HCEC 1CT (cell line): ENCODE measurements at places on chromosomes 2 and 18.

DNA sequence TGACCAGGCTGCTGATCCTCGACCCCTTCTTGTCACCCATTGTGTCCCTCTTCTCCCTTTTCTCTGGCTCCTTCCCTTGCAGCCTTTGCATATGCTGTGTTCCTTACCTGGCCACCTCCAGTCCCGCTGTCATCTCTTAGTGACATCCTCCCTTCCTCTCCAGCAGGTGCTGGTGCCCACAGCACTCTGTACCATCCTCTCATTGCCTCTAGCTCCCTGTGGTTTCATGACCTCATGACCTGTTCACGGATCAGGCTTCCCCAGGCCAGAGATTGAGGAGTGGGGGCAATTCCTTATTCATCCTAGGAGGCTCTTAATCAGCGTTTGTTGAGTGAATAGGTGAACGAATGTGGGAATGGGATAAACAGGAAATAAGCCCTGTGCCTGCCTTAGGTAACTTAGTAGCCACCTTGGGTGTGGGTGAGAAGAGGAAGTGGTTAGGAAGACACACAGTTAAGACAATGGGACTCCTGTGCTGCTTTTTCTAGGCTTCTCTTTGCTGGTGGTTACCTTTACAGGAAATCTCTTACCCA is 35.5 kb downstream of the ITGA6 start:
- no peak for DNase-seq

GRCh38 chr2:207891086-207891844 is 121.6 kb upstream of the FZD5 start:
- no peak for DNase-seq

DNA sequence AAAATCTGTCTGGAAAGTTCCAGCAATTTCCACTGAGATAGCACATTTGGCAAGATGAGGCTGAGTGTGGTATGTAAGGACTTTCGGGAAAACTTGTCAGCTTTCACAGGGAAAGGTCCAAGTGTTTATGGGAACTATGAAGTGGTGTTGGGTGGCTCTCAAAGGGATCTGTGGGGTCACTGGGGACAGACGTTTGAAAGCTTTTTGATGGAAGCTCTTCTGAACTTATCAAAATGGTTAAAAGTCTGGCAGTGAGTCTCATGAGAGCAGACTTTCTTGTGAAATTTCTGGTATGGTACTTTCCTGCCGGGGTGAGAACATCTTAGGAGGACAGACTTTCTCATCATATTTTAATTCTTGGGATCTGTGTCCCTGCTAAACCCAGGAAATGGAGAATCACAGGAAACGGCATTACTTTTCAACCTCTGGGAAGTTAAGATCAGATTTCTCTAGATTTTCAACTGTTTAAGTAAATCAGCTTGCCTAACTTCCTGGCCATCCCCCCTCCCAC is 546.3 kb upstream of the ZEB2 start:
- DNase-seq = no peak

GRCh38 chr18:78701771-78702396 is 277.7 kb upstream of the SALL3 start:
- no peak for DNase-seq

DNA sequence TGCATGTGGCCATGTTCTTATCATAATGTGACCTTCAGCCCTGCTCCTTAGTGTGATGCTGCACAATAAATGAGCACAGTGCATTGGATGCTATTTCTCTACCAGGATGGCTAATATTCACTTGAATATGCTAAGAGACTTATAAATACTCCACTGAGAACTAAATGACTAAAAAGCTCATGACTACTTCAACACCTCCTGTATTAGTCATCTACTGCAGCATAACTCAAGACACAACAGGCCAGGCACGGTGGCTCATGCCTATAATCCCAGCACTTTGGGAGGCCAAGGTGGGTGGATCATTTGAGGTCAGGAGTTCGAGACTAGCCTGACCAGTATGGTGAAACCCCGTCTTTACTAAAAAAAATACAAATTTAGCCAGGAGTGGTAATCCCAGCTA is 213.4 kb downstream of the RND3 start:
- DNase-seq = peak; percentile 77

GRCh38 chr2:18525236-18525635 is 35.2 kb downstream of the RDH14 start:
- no peak for DNase-seq

DNA sequence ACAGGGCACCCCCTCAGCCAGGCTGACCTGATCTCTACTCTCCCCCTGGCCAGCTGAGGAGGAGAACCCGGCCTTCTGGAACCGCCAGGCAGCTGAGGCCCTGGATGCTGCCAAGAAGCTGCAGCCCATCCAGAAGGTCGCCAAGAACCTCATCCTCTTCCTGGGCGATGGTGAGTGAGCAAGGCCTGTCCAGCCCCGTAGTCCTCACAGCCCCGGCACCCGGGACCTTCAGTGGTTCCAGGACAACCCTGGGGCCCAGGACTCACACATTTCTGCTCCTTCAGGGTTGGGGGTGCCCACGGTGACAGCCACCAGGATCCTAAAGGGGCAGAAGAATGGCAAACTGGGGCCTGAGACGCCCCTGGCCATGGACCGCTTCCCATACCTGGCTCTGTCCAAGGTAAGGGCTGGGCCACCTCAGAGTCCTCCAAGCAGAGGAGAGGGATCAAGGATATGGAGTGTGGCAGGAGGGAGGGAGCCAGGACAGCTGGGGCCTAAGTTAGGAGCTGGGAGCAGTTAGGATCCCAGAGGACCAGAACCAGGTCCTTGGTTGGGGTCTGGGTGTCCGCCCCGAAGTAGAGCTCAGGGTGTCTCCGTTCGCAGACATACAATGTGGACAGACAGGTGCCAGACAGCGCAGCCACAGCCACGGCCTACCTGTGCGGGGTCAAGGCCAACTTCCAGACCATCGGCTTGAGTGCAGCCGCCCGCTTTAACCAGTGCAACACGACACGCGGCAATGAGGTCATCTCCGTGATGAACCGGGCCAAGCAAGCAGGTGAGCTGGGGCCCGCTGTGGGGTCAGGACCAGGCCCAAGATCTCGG is 555 bp downstream of the ALPI start:
- no peak for DNase-seq

DNA sequence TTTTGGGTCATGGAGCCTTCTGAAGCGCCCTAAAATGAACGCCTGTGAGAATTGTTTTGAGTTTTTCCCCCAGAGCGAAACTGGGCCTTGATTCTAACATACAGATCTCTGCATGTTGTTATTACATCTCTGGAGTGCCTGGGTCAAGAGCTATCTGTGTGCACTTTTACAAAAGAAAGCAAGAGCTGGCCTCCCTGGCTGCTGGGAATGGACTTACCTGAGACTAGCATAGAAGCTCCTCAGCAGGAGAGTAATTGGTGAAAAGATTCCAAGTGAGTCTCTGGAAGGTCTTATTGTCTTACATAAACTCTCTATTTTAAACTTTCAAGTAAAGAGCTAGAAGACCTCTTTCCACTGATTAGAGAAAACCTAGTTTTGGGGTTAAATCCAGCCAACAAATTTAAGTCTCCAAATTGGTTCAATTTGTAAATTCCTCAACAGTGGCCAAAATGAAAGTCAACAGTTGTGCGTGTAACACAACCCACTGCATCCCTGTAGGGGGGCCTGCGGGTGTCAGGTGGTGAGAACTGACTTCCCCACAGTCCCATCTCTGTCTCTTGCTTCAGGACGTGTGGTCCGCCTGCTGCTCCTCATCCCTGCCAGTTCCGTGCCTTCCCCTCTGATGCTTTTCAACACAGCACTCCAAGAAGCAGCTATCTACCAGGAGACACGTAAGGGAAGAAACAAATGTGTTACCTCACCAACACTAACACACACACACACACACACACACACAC is 206.1 kb downstream of the SH3BP4 start:
- DNase-seq = no peak

DNA sequence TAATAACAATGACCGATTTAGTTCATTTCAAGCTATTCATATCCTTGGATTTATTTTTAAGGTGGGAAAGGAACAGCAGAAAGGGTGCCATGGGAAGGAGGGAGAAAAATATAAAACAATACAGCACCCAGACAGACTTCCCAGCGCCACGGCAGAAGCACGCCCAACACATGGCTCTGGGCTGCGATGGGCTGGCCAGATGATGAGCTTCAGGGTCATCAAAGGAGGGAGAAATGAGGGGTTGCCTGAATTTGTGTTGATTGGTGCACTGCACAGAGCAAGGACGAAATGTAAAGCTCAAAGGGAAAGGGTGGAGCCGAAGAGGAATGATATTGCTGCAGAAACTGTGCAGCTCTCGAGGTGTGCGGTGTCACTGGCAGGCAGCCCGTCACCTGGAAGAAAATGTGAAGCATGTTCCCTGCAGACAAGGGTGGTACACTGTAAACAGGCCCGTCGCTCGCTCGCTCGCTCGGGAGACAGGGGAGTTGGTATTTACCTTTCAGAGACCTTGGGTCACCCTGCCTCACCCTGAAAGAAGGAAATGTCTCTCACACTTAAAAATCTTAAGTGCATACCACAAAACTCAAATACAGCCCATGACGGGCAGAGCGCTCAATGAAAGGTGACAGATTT is 195.5 kb upstream of the CTAGE1 start:
- no peak for DNase-seq

GRCh38 chr2:187580462-187581124 is 26.4 kb upstream of the TFPI start:
- peak; percentile 83 for DNase-seq

- DNase-seq = no peak
Observed at GRCh38 chr2:20165677-20166509, 59.0 kb downstream of the SDC1 start.
